ENCODE measurements at places on chromosomes 12 and 14.

DNA sequence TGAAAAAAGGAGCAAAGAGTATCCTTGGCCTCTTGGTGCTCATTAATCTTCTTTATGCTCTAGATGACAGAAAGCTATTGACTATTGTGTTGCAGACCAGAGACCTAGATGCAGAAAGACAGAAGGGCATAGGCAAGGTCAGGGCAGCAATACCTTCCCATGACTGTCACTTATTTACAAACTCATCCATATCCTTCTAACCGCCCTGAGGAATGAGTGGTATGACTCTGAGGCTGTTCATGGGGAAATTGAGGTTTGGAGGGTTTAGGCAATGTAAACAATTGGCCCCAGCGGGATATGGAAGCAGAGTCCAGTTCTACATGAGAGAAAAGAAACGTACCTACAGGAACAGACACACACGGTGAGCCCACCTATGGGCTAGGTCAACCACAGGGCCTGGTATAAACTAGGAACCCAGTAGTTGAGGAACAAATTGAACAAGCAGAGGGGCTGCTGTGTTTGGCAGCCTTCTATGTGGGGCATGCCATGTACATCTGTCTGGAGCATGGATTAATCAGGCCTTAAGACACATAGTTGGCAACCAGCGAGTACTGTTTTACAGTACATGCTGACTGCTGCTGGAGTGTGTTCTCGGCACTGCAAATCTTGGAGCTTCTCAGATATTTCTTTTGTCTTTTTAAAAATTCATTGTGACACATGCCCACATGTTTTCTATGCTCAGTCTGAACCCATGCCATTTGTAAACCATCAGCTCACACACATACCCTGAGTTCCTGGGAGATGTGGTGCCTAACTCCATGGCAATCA lies 159.7 kb upstream of the NTF3 start:
- no peak for DNase-seq

DNA sequence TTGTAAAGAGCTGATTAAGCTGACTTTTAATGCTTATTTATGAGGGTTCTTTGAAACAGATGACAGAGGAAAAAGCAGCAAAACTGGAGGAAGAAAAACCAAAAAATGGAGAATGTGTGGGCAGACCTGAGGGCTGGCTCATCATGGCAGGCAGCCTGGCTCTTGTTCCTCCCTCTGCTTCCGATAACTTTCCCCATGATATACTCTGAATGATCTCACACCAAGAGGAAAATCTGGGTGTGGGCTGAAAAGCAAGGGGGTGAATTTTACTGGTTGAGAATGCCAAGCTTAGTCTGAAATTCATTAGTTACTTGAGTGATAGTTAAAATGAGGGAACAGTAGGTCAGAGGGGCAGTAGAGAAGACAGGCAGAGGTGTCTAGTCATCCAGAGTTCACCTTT lies 330.1 kb upstream of the PRICKLE1 start:
- no peak for DNase-seq

GRCh38 chr14:92544051-92544720 lies 30.6 kb downstream of the RIN3 start:
- no peak for DNase-seq

GRCh38 chr14:21043387-21043973 lies 1.3 kb downstream of the RNASE7 start:
- no peak for DNase-seq
